ENCODE measurements at places on chromosomes 12 and 14.
A peak's percentile ranks its signal among the peaks of the same experiment; 100 is the strongest.

DNA sequence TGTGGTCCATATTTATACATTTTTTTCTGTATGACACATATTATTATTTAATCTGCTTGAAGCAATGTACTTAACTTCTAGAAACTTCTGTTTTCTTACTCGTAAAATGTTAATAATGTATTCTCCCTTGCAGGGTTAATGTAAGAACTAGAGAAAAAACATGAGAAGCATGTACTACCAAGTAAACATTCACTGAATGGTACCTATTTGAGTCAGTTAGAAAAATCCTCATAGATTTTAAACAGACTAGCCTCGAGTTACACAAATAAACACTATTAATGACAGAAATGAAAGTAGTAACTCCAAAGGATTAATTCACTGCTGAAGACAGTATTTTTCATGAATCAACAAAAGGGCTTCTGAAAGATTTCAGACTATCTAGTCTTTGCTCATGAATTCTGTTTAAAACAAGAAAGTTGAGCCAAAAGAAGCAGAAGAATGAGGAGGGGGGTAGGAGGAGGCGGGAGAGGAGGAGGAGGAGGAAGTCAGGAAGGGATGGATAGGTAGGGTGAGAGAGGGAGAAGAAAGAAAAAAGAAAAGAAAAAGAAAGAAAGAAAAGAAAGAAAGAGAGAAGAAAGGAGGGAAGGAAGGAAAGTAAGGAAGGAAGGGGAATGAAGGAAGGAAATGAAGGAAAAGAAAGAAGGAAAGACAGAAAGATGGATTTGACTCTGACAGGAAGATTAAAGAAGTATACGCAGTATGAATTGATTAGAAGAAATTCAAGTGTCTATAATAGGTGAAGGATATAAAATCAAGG lies 68.2 kb upstream of the CCDC91 start:
- DNase-seq = no peak

DNA sequence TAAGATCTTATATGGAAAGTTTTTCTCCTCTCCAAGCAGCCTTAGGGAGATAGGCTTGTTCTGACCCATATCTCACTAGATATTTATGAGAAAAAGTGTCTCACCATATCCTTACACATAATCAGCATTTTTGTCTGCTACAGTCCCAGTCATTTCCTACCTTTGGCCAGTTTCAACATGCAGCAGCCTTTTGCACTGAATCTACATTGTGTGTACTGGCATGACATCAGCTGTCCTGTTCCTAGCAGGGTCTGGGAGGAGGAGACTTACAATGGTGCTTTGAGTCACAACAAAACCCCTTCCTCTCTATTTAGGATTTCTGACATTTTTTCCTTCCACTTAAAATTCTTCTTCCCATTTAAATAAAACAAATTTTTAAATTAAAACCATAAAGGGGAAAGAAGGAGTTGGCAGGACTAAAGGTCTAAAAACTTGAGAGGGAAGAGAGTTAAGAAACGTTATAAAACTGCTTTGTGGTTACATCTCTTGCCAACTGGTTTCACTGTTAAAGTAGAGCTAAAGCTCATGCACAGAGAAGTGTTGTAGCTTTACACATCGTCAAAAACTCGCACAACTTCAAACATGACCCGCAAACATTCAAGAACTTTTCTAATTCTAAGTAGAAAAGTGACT lies 53.3 kb upstream of the CERS5 start:
- peak; percentile 40 for DNase-seq

GRCh38 chr14:75554482-75554881 lies 23.9 kb upstream of the FLVCR2 start:
- no peak for DNase-seq

DNA sequence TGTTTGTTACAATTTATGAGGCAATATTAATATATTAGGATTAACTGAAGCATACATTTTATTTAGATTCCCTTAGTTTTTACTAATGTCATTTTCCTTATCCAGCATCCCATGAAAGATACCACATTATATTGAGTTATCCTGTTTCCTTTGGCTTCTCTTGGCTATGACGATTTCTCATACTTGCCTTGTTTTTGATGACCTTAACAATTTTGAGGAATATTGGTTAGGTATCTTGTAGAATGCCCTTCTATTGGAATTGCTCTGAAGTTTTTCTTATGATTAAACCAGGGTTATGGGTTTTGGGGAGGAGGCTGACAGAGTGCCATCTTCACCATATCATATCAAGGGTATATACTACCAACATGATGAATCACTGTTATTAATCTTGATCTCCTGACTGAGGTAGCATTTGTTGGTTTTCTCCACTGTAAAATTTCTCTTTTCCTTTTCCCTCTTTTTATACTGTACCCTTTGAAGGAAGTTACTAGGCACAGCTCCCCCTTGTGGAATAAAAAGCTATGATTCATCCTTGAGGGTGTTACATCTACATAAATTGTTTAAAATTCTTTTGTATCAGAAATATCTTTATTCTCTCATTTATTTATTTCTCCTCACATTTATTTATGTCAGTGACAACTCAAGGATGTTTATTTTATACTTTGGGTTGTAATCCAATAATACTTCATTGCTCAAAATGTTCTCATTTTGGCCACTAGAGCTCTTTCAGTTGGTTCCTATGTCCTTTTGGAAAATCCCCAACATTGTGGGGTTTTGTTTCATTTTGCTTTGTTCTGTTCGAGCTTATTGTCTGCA lies 239.0 kb downstream of the SLC16A7 start:
- DNase-seq = no peak

DNA sequence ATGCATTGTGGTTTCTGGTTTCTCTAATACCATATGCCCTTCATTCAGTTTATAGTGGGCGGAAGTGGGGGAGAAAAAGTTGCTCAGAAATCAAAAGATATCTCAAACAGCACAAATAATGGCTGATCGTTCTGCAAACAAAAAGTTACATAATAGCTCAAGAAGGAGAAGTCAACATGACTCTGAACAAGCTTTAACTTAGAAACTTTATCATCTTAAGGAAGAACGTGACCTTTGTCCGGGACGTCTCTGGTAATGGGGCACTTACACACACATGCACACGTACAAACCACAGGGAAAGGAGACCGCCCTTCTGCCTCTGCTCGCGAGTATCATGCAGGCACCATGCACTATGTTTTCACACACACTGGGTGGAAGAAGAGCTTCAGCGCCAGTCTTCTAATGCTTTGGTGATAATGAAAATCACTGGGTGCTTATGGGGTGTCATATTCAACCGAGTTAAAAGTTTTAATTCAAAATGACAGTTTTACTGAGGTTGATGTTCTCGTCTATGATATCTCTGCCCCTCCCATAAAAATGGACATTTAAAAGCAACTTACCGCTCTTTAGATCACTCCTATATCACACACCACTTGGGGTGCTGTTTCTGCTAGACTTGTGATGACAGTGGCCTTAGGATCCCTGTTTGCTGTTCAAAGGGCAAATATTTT lies 4.7 kb downstream of the FOS start:
- DNase-seq = no peak

DNA sequence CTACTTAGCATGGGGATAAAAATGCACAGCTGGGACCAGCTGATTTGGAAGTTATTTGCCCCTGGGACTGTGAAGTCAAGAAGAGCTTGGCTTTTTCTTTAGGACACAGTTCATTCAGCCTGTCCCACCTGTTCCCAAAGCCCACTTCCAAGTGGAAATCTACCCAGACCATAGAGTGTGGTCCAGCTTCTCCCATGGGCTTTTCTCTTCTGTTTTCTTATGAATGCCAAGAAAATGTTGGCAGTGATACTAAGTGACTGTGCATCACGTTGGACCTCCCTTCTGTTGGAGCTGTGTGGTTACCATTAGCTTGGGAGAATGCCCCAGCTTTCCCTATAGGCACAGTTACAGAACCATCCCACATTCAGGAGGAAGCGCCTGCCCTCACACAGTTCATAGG lies 89.4 kb downstream of the NT5DC3 start:
- DNase-seq = no peak

DNA sequence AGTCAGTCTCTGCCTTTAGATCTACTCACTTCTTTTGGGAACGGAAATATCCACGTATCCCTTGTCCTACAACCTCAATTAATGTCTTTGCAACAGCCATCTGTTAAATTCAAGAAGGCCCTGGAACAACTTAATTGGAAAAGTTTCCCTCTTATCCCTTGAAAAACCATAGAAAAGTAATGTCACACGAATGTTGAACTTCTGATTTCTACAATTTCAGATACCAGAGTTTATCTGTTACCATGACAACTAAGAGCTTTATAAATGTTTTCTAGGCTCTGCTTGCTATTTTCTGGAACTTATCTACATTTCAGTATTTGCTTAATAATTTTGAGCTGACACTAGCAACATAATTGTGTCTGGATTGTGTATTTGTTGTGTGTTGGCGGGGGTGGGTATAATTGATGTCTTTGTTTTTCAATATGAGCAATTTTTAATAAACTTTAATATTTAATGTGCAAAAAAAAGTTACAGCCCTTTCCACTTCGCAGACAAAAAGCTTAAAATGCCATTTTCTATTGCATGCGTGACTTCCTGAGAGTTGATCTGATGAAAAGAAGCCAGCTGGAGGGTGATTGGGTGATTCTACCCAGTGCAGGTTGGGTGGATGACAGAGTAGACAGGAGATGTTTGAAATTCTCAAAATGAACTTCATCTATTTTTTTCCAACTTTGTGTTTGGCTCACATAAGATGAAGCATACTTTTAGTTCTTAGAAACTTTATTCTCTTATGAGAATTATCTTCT lies 11.8 kb upstream of the EDDM3A start:
- no peak for DNase-seq

- DNase-seq = no peak
Measured at GRCh38 chr14:100440758-100441203, 117.6 kb downstream of the SLC25A47 start.

DNA sequence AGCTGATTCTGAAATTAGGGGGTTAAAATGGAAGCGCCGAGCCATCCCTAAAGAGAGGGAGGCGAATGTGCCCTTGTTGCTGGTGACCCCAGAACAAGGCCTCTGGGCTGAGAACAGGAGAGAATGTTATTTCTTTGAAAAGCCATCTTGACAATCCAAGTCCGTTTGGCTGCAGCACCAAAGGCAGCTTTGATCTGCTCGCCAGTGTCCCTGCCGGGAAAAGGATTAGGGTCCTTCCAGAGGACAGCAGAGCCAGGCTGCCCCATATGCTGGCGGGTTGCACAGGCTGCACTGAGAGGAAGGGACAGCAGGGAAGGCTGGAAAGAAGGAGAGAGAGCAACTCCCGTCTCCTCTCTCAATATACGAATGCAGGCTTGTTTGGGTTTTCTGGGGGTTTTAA lies 141.7 kb downstream of the TMEM132C start:
- DNase-seq = no peak

DNA sequence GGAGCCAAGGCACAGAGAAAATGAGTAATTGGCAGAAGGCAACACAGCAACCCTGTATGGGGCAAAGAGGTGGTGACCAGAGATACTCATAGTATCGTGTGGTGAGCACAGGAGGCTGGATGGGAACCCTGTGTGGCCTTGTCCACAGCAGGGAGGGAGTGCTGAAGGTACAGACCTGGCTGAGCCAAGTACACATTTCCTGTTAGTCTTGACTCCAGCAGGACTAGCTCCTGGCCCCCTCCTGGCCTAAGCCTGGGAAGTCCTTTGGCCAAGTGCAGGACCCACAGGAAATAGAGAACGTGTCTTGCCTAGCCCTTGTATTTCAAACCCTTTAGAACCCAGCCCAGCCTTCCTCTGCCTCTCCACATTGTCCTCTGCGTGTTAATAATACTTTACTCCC lies 289.8 kb upstream of the PWP1 start:
- DNase-seq = no peak

GRCh38 chr12:11716794-11717518 lies 67.5 kb downstream of the ETV6 start:
- no peak for DNase-seq

DNA sequence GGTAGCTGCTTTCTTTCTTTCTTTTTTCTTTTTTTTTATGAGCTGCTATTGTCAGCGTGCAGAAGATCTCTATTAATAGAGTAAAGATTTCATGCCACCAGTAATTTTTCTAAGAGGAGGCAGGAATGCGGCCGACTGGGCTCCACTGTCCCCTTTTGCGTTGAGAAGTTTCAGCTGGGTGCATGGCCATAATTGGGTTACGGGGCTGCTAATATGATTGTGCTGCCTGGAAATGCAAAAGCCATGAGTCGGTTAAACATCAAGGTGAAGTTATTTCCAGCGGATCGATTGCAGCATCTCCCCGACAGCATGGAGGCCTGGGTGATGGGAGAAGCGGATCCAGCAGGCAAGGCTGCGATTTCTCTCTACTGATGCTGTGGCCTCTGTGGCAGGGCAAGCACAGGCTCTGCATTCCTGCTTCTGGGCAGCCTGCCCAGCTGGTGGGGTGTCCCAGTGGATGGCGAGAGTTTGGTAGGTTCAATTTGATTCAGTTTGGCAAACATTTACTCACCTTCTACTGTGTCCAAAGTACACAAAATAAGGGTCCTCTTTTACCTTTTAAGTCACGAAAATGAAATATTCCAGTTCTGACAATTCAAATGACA lies 54.4 kb upstream of the PRMT8 start:
- DNase-seq = no peak
